CD4-positive, alpha-beta T cell treated with Interleukin-15 for 4 hours (primary cell): ENCODE measurements at places on chromosomes 4 and X.
A peak's percentile ranks its signal among the peaks of the same experiment; 100 is the strongest.

DNA sequence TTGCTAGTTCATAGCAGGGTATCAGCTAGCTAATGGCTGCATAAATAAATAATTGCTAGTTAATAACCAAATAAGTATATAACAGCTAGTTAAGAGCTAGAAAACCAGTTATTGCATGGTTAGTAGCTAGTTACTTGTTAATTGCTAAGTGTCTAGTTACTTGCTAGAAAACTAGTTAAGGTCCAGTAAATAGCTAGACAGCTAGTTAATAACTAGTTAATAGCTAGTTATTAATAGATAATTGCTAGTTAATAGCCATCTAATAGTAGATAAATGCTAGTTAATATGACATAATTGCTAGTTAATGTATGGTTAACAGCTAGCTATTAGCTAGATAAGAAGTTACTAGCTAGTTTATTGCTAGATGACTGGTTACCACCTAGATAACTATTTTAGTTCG lies 629.9 kb upstream of the CT83 start:
- no peak for DNase-seq

DNA sequence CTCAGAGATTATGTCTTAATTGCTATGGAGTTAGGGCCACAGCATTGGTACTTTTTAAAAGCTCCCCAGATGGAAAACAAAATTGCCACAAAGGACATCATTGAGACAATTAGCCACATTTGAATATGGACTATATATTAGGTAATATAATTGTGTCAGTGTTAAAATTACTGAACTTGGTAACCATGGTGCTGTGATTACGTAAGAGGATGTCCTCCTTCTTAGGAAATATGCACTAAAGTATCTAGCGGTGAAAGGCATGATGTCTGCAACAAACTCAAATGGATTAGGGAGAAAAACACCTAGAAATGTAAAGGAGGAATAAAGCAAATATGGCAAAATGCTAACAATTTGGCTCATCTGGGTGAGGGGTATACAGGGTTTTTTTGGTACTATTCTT lies 89.9 kb upstream of the PAK3 start:
- no peak for DNase-seq

GRCh38 chr4:1234309-1234695 lies 14.6 kb downstream of the CTBP1 start:
- DNase-seq = no peak

DNA sequence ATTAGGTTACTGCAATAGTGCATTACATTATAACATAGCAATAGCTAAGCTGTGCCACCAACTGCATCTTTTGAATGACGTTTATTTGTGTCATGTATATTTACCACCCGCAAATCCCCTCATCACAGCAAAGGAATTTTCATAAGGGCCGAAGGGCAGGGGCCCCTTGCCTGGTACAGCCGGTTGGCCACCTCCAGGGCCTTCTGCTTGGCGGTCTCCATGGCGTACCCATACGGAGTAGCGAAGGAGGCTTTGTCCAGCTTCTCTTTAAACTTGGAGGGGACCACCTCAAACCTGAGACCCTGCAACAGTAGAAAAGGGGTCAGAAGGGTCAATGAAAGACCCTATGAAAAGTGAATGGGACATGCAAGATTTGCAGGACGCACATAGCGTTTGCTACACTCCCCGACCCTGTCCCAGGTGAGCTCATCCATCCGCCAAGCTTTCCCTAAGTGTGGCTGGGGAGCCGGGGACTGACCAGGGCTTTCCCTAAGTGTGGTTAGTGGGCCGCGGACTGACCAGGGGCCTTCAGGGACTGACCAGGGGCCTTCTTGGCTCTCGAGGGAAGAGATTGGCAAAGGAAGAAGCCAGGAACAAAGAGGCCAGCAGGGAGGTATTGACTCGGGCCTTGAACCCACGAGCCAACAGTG lies 10.6 kb downstream of the ASMTL start:
- DNase-seq = no peak

GRCh38 chr4:2793586-2794485 lies 951 bp downstream of the SH3BP2 start:
- DNase-seq = peak; percentile 38

DNA sequence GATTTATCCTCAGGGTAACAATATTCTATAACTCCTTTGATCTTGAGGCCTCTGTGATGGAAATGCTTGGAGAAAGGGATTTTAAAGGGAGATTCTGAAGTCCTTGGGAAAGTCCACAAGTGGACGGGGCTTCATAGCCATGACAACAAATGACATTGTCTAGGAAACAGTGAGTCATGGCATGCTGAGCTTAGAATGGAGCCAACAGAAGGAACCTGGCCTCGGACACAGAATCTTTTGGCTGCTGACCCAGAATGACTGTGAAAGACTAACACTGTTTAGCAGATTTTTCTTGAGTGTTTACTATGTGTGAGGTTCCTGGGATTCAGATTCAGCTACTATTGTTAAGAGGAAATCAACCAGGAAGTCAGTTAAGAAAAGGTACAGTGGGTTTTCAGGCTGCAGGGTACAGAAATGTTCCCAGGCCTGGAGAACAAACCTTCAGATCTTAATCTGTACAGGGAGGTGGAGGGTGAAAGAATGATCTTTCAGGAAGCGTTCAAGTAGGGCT lies 18.1 kb upstream of the CXCL2 start:
- no peak for DNase-seq

DNA sequence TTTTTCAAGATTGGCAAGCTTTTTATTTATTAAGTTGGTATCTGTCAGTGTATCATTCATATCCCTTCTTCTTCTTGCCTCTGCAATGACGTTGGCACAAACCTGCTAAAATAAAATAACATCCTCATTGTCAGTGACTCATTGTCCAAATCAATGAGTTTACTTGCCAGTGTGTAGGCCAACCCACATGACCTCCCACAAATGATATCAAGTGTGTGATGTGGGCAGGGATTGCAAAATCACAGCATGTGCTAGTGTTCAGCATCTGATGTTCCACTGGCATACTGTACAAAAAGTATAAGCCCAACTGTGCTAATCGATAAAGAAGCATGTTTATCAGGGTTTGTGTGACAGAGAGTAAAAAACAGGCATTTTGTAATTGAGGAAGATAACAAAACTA lies 25.5 kb downstream of the GPAT3 start:
- DNase-seq = no peak

DNA sequence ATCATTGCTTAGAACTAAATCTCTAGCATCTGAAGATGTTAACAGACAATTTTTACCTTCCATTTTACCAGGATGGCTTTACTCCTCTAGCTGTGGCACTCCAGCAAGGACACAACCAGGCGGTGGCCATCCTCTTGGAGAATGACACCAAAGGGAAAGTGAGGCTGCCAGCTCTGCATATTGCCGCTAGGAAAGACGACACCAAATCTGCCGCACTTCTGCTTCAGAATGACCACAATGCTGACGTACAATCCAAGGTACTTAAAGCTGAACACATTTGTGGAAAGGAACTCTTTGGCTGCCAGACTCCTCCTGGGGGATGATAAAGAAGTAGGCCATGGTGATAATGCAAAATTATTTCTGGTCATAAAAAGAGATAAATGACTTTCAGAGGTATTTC lies 187.5 kb downstream of the ANK2 start:
- no peak for DNase-seq

GRCh38 chr4:79213702-79214101 lies 112.2 kb downstream of the NAA11 start:
- DNase-seq = no peak

DNA sequence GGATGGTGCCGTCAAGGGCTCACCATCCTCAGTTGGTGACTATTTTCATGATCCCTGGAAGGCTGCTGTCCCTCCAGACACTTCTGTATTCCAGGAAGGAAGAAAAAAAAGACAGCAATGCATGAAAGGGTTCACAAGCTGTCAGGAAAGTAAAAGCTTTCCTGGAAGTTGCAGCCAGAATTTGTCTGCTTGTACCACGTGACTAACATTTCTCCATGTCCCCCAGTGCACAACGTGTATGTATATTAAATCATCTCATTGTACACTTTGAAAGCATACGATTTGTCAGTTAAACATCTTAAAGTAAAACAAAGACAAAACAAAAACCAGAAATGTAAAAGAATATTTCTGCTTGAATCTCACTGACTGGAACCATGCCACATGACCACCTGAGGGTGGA lies 127.4 kb upstream of the CLNK start:
- DNase-seq = no peak

DNA sequence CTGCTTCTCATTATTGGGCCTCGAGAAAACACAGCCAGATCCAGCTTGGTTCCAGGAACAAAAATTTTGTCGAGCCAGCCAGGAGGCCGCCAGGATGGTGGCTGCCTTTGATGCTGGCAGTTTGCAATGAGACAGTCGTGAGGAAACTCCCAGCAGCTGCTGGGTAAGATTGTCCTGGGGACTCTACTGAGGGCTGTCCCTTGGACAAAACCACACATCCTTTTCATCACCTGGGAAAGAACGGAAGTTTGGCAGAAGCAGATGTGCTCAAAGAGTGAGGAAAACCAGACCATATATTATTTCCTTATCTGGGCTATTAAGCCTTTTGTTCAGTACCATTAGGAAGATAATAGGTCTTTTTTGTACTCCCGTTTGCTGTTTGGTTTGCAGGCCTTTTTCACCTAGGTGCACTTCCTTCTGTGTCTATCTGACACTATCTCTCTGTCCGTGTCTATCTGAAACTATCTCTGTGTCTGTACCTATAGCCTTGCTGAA lies 13.4 kb upstream of the PAPSS1 start:
- DNase-seq = no peak

DNA sequence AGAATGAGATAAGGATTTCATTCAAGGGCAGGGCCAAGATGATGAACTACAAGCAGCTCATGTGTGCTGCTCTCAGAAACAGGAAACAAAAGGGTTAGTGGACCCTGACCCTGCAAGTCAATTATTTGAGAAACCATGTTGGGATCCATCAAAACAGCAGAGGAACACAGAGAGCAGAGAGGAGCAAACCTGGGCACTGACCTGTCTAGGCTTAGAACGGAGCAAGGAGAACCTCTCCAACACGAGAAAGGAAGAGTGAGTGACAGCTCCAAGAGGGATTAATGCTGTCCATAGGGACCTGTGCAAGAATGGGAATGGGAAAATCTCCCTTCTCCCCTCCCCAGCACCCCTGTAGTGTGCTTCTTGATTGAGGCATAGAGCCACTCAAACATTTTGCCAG lies 53.9 kb upstream of the UGT2B4 start:
- DNase-seq = no peak
